ENCODE measurements at places on chromosomes 13 and 19.

GRCh38 chr13:35720690-35721554 lies 244.4 kb upstream of the MAB21L1 start:
- peak; percentile 62 for DNase-seq
- peaks cover 3% of the 10 kb centered on the region for H3K4me1 ChIP-seq
- H3K27me3 ChIP-seq = peaks cover 21% of the 10 kb centered on the region
- H3K36me3 ChIP-seq = no peaks in the 10 kb centered on the region
- no peak overlapping the region for H3K27ac ChIP-seq

DNA sequence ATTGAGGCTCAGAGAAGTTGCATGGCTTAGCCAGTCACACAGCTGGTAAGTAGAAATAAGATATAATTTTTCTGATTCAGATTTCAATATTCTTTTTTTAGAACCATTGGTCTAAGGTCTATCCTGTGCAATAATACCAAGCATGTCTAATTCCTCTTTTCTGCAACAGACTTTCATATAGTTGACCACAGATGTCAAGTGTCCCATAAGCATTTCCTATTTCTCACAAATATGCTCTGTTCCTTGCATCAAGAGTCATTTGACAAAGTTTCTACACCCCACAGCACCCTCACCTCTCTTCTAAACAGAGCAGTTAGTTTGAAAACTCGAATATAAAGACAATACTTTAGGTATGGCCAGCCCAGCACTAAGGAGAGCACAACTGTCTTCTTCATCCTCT lies 26.8 kb upstream of the SACS start:
- DNase-seq = no peak
- no peak overlapping the region for H3K4me3 ChIP-seq
- no peak overlapping the region for H3K27ac ChIP-seq

GRCh38 chr19:55508120-55508519 lies 19.9 kb downstream of the SSC5D start:
- H3K4me3 ChIP-seq = no peak overlapping the region
- no peak for DNase-seq
- no peak overlapping the region for H3K27ac ChIP-seq
- H3K27me3 ChIP-seq = peaks cover 12% of the 10 kb centered on the region
- H3K36me3 ChIP-seq = peaks cover 5% of the 10 kb centered on the region

DNA sequence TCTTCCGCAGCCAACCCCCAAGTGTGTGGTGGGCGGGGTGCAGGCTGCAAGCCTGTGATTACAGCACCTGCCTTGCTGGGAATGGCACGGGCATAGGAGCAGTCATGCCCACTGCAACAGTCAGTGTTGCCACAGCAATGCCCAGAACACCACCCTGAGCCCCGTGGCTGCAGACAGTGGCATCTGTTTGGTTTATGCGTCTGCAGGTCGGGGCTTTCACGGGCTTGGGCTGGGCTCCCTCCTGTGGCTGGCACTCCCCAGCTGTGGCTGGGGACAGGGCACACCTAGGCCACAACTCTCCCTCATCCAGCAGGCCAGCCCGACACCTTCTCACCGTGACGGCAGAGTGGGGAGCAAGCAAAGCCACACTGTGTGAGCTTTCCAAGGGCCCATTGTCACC lies 115.3 kb upstream of the C1QTNF9B start:
- H3K4me3 ChIP-seq = no peak overlapping the region
- H3K27me3 ChIP-seq = peaks cover 2% of the 10 kb centered on the region
- DNase-seq = no peak
- H3K36me3 ChIP-seq = no peaks in the 10 kb centered on the region
- H3K4me1 ChIP-seq = no peaks in the 10 kb centered on the region

- no peaks in the 10 kb centered on the region for H3K36me3 ChIP-seq
- H3K27ac ChIP-seq = no peak overlapping the region
- no peaks in the 10 kb centered on the region for H3K4me1 ChIP-seq
- H3K27me3 ChIP-seq = peaks cover 1% of the 10 kb centered on the region
- no peak for DNase-seq
These were observed 165.9 kb downstream of the B3GLCT start for GRCh38 chr13:31365630-31366029.

DNA sequence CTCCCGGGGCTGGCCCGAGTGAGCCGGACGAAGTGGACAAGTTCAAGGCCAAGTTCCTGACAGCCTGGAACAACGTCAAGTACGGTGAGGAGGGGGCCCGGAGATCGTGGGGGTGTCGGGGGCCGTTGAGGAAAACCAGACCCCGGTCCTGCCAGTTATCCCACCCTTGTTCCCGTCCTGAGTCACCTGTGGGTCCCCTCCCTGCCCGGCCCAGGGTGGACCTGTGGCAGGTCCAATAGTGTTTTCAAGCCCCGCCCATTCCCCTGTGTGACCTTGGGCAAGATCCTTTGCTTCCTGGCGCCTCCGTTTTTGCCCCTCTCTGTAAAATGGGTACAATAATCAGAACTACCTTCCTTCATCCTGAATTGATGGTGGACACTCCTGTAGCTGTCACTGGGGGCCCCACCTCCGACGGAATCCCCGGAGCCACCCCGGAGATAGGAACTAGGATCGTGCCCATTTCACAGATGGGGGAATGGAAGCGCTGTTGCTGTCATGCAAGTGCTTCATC lies 593 bp downstream of the ATG4D start:
- H3K4me3 ChIP-seq = peak overlapping the region; percentile 92
- no peak for DNase-seq
- H3K36me3 ChIP-seq = peaks cover 8% of the 10 kb centered on the region
- peak overlapping the region; percentile 89 for H3K27ac ChIP-seq

DNA sequence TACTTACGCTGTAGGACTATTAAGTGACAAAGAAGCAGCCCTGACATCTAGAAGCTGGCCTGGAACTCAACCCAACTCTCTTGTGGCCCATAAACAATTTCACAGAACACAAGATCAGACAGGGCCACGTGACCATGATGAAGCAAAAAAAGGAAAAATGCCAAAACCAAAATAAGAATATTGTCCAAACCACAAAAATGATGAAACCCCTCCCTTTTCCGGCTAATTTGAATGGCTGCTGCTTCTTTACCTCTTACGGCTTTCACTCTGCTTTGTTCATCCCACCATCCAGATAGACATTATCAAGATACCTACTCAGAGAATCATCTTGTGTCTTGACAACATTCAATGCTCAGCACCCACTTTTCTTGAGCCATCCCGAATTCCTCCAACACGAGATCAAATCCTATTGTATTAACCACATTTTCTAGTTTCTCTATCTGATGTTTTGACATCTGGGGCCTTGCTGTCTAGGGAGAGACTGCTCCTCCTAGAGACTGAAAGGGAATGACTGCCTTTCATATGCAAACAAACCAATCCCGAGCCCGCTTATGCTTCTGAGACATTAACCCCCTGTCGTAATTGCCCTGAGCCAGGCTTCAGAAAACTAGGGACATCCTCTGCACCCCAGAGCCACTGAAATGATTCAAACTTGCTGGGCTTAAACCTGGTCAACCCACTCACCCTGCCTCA lies 186.3 kb downstream of the TDRD3 start:
- no peak for DNase-seq
- H3K27me3 ChIP-seq = no peaks in the 10 kb centered on the region

DNA sequence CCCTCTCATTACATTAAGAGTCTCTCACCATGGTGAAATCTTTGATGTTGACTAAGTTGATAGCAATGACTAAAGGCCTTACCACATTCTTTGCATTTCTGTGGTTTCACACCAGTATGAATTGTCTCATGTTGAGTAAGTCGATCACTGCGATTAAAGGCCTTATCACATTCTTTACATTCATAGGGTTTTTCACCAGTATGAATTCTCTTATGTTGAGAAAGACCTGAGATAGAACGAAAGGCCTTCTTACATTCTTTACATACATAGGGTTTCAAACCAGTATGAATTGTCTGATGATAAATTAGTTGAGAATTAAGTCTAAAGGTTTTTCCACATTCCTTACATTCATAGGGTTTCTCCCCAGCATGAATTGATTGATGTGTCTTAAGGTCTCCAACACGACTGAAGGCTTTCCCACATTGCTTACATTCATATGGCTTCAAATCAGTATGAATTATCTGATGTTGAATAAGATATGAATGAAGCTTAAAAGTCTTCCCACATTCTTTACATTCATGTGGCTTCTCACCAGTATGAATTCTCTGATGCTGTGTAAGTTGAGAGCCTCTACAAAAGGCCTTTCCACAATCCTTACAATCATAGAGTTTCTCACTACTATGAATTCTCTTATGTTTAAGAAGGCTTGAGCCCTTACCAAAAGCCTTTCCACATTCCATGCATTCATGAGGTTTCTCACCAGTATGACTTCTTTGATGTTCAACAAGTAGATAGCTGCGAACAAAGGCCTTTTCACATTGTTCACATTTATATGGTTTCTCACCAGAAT lies 45.6 kb downstream of the ZNF283 start:
- peaks cover 8% of the 10 kb centered on the region for H3K36me3 ChIP-seq
- H3K4me3 ChIP-seq = no peak overlapping the region
- no peaks in the 10 kb centered on the region for H3K27me3 ChIP-seq
- no peak overlapping the region for H3K27ac ChIP-seq
- DNase-seq = no peak
- H3K4me1 ChIP-seq = no peaks in the 10 kb centered on the region

DNA sequence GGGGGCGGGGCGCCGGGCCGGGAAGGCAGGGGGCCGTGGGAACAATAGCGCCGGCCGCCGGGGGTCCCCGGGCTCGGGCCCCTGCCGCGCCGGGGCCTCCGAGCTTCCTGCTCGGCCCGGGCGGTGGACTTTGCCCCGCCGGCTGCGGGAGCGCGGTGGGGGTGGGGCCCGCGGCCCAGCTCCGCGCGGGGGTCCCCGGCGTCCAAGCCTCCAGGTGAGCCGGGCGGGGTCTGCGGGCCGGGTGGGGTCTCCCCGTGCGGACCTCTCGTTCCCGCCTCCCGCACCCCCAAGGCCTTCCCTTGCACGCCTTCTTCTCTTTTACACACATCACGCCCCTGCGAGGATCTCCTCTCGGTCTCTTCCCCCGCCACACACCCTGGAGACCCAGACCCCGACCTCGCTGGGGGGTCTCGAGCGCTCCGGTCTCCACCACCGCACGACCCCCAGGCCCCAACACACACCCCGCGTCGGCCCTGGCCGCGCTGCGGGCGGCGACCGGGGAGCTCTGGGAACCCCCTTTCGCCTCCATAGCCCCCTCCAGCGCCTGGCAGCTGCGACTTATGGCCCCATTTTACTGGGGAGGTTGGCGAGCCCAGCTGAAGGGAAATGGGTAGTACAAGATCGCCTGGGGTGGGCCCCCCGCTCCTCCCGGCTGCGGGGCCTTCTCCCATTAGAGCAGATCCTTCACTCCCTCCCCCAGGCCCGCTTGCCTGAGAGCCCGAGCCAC lies 711 bp downstream of the CAMSAP3 start:
- peaks cover 43% of the 10 kb centered on the region for H3K27me3 ChIP-seq
- no peak for DNase-seq

DNA sequence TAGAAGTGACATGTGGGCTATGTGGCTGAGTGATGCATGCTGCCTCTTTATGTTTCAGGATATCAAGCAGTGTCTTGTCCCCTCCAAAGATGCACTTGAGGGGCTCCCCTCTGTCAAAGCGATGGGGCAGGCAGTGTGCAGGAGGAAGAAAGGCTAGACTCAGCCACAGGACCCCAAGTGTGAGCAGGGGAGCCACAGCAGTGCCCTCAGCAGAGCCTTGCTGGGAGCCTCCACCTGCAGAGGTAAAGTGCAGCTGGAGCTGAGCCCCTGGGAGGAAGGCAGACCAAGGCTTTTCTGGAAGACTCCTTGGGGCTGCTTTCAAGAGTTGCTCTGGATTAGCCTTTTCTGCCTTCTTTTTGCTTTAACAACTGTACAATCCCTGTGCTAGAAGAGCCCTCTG lies 247.3 kb downstream of the DLEU7 start:
- DNase-seq = no peak
- no peaks in the 10 kb centered on the region for H3K36me3 ChIP-seq
- H3K4me3 ChIP-seq = no peak overlapping the region
- H3K27me3 ChIP-seq = peaks cover 2% of the 10 kb centered on the region

GRCh38 chr13:112042496-112042895 lies 24.5 kb upstream of the SOX1 start:
- no peak overlapping the region for H3K4me3 ChIP-seq
- no peak for DNase-seq
- H3K4me1 ChIP-seq = no peaks in the 10 kb centered on the region
- H3K27me3 ChIP-seq = peaks cover 4% of the 10 kb centered on the region

- H3K4me1 ChIP-seq = no peaks in the 10 kb centered on the region
- no peak overlapping the region for H3K27ac ChIP-seq
- H3K4me3 ChIP-seq = no peak overlapping the region
- peaks cover 2% of the 10 kb centered on the region for H3K27me3 ChIP-seq
These were observed 78.8 kb downstream of the RAP2A start for GRCh38 chr13:97512732-97513131.

All from activated naive CD8-positive, alpha-beta T cell treated with anti-CD3 and anti-CD28 coated beads, Interleukin-2, amount 10 ng/mL, durations not matched to agents 7 days and 5 days (primary cell).